Fibroblast of upper back skin (primary cell): ENCODE measurements at places on chromosomes 4 and X.
A peak's percentile ranks its signal among the peaks of the same experiment; 100 is the strongest.

- peak; percentile 59 for DNase-seq
Measured at GRCh38 chr4:177047851-177048174, 255.1 kb upstream of the VEGFC start.

GRCh38 chrX:87045352-87045751 is 472.2 kb upstream of the KLHL4 start:
- no peak for DNase-seq

GRCh38 chr4:108878806-108879205 is 116.0 kb upstream of the ETNPPL start:
- no peak for DNase-seq

DNA sequence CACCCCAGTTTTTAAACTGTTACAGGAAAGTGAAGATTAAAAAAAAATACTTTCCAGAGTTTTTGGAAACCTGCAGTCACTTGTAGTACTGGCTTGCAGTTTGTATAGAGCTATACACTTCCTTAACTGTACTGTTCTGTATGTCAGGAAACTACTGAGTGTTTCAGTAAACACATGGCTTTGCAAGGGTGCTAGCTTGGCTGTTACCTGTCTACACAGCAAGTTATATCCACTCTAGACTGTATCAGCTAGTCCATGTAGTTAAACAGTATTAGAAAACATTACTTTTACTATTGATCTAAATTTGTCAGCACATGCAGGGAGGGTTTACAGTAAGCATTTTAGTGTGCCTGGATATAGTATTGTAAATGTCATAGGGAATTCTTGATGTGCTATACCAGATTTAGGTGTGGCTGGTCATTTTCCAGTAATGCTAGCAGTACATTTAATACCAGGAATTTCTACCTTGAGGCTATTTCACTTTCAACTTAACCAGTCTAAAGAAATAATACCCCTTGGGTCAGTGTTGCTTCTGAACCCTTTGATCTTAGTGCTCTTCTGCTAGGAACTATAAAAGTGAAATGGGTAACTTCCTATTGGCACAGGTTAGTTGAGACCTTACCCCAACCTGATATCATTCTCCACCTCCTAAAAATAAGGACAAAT is 192.3 kb upstream of the ANKRD50 start:
- no peak for DNase-seq

DNA sequence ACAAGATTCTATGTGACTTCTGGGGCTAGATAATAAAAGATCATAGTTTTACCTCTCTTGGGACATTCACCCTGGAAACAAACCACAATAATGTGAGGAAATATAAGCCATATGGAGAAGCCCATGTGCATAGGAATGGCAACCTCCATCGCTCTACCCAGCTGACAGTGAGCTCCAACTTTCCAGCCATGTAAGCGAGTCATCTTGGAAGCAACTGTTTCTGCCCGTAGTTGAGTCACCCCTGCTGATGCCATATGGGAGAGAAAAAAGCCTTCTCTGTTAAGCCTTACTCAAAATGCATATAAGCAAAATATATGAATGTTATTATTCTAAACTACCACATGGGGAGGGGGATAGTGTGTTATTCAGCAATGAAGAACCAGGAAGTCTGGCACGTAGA is 31.4 kb upstream of the RELL1 start:
- peak; percentile 94 for DNase-seq

DNA sequence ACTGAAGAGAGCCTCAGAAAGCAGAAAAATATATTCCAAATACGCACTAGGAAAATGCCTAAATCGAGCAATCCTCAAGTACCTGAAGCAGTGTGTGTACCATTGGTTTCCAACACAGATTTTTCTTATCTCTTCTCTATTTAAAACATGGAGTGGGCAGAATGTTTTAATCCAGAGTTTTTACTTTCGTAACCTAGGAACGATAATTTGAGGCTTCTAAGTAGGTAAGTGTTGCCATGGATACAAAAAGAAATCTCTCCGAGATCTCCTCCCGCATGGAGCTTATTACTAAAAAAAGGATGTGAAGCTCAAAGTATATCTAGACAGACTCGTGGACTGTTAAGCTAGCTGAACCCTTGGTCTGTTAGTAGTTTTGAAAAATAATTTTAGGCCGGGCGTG is 23.0 kb upstream of the OTUD4 start:
- DNase-seq, result no peak

DNA sequence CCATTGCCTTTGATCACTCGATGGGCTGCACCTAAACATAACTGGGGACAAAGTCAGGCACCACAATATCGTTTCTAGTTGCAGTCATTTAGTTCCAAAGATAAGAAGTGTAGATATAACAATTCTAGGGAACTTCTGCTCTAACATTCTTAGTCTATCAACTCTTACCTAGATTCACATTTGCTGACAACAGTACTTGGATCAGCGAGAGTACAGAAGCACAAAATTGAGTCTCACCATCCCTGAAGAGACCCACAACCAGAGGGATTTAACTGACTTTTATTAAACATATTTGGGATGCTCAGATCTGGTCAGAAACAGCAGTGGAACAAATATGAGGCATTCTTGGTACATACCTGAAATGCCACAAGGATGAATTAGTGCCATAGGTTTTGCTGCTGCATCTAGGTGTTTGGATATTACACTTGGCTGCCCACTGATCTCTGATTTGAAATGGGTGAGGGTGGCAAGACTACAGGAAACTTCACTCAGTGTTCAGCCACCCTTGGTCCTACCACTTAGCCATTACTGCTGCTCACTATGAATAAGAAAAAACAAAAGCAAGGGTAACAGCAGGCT is 28.9 kb upstream of the HUWE1 start:
- no peak for DNase-seq

GRCh38 chr4:153524682-153525081 is 58.5 kb downstream of the TMEM131L start:
- DNase-seq, result peak; percentile 31

GRCh38 chrX:1289535-1289934 is 20.9 kb downstream of the CSF2RA start:
- DNase-seq, result no peak

DNA sequence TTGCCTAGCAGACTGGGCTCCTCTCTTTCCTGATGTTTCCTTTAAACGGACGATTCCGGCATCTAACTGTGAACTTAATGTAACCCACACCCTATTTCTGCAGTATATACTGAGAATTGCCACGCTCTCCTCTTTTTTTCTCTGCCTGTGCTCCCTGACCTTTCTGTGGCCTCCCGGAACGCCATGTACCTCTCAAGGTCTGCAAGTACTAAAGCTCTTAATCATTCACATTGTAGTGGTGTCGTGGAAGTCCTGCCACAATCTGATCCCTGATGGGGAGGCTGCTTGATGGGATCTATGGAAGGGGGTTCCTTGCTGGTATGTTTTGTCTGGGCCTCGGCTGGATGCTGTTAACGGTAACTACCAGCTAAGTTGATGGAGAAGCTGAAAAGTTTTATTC is 302.9 kb upstream of the EPHA5 start:
- no peak for DNase-seq
